NCI-H1092 (cell line): ENCODE measurements at places on chromosomes 7 and 10.

DNA sequence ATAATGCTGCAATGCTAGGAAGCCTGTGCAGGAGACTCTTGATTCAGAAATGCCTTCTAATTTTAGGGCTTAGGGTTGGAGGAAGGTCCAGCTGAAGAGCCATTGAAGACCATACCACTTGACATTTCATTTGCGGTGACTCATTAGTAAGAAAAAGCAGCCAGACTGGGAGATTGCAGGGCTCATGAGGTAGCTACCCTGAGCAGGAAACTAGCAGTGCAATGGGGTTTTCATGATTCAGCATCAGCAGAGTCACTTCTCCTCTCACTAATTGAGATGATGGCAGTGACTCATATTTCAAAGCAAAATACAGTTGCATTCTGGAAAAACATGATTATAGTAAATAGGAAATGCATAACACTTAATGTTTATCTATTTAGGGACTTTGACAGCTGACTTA, 434.1 kb downstream of the DNAJB9 start:
- no peak for DNase-seq

DNA sequence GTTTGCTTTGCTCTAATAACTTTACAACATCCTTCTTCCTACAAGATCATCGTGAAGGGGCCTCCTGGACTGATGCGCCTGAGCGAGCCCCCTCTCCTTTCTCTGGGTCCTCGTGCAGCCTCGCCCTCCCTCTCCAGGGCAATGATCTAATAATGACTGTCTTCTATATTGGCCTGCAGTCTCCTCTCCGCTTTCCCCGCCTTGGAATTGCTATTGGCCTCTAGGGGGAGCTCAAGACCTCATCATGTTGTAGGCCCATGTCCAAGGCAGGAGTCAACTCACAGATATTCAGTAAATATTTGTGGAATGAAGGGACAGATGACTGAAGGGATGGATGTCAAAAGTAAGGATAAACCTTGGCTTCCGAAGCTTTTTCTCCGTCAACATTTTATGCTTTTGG, 1180.3 kb downstream of the TYW1 start:
- DNase-seq: peak; percentile 79

DNA sequence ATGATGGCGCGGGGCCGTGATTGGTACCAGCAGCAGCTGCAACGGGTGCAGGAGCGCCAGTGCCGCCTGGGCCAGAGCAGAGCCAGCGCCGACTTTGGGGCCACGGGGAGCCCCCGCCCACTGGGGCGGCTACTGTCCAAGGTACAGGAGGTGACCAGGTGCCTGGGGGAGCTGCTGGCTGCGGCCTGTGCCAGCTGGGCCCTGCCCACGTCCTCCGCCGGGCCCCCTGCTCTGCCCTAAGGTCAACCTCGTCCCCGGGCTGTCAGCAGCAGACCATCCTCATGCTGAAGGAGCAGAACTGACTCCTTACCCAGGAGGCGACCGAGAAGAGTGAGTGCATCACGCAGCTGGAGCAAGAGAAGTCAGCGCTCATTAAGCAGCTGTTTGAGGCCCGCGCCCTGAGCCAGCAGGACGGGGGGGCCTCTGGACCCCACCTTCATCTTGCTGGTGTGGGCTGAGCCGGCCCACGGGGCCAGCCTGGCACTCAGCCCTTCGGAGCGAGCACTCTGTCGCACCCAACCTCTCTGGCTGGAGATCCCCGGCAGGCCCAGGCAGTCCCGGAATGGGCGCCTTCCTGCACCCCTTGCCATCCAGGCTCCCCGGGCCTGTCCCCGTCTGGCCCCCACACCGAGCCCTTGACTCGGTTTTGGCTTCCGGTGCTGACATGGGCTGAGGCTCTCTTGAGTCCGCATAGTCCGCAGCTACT, 24.6 kb upstream of the ZNF716 start:
- no peak for DNase-seq

GRCh38 chr10:78476844-78477243, 443.2 kb downstream of the RPS24 start:
- DNase-seq: no peak
